ENCODE measurements at places on chromosomes 2 and 18.

GRCh38 chr2:109226128-109226527 lies 97.1 kb downstream of the SH3RF3 start:
- DNase-seq: peak; percentile 4

DNA sequence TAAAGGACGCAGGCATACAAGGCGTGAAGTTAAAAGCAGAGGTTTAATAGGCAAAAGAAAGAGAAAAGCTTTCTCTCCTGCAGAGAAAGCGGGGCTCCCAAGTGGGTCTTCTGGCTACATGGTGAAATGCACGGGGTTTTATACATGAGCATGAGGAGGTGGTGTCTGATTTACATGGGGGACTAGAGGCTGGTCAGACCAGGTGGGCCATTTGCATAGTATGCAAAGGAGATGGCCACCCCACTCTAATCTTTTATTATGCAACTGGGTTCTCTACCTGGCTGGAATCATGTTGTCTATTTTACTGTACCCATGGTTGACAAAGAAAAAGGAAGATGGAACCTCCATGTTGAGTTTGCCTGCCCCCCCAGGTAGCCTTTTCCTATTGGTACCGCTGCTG lies 356.2 kb downstream of the KCNJ3 start:
- no peak for DNase-seq

DNA sequence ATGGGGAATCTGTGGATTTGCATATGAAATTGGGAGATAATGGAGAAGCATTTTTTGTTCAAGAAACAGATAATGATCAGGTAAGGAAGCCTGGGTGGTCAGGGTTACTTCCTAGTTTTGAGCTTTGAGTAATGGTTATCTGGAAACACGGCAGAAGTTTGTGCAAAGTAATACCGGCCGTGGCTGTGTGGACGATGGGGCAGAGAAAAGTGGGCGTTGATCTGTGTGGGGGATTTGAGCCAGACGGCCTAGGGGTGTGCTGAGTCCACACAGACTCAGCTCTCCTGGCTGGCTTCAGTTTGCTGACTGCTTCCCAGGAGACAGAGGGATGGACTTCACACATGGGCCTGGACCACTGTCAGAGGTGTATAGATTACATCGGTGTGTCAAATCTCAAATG lies 21.3 kb downstream of the LPIN1 start:
- DNase-seq: no peak

- DNase-seq: no peak
Observed at GRCh38 chr18:56284319-56284718, 354.1 kb downstream of the TXNL1 start.
